SK-N-SH (cell line): ENCODE measurements at places on chromosomes 7 and 10. TPM values are rescaled to one million over a fixed set of nuclear protein-coding genes. Genes with fewer than 3 reads are reported as not detected.

PHYHIPL gene
- polyA plus RNA-seq = 0.44 and 1.6 TPM in 2 replicates

TUBB8 gene
- polyA plus RNA-seq = 0.06 and 0.13 TPM in 2 replicates

LRRTM3 gene
- not detected in 2 replicates for polyA plus RNA-seq

PDSS1 gene
- polyA plus RNA-seq = 14.9 and 18.5 TPM in 2 replicates

HGF gene
- polyA plus RNA-seq = 1.5 and 1.8 TPM in 2 replicates

DNA sequence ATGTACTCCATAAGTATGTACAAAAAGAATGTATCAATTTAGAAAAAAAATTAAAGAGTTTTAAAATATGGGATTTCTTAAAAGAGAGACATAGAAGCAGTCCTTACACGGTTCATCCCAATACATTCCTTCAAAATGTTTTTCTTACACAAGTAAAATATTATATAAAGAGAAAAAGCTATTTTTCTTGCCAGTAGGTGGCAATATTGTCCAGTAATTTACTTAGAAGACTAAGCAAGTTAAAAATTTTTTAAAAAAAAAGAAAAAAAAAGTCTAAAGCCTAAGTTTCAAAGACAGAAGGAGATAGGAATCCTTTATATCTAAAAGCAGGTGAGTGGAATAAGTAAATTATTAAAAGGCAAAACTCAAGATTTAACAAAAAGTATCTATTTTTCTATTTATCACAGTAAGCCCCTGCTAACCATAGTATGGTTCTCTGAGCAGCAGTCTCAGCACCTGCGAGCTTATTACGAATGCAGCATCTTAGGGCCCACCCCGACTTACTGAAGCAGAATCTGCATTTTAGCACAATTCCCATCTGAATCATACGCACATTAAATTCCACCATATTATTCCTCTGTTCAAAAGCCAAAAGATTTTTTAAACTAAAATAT, 240.6 kb downstream of the DGKI start:
- DNase-seq = no peak

DNA sequence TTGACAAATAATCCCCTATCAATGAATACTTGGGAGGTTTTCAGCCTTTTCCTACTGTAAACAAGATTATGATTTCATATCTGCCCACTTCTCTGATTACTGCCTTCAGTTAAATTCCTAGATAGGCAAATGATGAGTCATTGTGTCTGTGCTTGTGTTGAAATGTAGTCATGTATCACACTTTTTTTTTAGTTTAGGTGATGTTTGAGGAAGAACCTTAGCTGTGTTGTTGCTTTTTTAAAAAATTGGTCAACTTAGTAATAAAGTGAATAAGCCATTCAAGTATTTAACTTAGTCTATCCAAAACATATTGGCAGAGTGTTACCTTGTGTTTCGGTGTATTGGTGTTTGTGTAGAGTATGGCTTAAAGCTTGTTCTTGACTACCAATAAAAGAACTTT, 60.0 kb downstream of the WAC start:
- no peak for DNase-seq

DNA sequence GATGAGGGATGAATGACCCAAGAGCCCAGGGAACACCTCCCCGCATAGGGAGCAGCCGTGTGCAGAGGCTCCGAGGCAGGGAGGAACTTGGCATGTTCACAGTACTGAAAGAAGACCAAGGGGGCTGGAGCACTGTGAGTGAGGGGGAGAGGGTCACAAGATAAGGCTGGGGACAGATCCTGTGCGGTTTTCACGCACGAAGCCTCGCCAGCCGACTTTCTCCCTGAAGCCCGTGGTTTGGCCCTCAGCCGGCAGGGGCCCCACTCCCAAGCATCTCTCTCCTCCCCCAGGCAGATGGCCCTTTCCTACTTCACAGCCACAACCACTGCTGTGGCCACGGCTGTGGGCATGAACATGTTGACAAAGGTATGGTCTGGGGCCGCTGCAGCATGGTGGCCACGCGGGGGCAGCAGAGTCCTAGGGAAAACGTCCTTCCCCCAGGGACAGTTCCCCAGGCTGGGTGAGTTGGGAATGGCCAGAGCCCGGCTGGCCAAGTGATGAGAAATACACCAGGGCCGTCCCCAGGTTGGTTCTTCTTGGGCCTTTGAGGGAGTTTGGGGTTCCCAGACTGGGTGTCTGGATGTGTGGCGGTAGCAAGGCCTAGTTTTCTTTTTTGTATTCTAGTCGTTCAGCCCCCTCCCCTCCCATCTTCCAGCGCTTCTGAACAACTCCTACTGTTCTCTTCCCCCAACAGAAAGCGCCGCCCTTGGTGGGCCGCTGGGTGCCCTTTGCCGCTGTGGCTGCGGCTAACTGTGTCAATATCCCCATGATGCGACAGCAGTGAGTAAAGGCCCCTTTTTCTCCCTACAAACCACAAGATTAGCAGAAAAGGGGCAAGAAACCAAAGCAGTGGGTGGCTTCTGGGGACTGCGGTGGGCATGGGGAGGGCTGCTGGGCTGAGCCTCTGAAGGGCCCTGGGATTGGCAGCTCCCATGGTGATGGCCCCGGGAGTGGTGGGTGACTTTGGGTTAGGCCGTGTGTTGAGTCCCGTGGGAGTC, 14.4 kb upstream of the WBP1L start:
- peak; percentile 87 for DNase-seq

GRCh38 chr10:3774018-3774813, 10.8 kb downstream of the KLF6 start:
- DNase-seq = no peak

- no peak for DNase-seq
Observed at GRCh38 chr10:20977300-20977699, 80.2 kb upstream of the NEBL start.

DNA sequence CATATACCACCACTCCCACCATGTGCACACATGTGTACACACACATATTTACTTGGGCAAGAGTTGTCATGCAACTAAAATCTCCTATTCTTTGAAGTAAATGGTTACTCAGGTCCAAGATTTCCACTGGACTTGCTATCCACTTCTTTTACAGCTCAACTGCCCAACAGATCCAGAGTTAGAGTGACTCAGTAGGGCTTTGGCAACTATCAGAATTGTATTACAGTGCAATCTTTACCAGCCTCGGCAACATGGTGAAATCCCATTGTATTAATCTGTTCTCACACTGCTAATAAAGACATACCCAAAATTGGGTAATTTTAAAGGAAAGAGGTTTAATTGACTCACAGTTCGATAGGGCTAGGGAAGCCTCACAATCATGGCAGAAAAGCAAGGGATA, 51.9 kb upstream of the ABLIM1 start:
- no peak for DNase-seq

GRCh38 chr7:148318102-148318811, 272.3 kb upstream of the C7orf33 start:
- no peak for DNase-seq

DNA sequence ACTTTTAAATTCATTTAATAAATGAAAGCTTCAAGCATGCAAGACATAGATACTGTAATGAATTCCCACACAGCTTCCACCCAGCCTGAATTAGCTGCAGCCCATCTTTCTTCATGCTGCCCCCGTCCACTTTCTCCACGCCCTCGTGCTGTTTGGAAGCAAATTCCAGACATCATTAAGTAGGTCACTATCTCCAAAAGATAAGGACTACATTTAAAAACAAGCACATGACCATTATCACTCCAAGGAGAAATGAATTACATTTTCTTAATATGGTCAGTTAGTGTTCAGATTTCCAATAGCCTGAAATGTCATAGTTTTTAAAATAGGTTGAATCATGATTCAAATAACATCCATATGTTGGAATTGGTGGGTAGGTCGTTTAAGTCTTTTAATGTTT, 24.3 kb downstream of the LMTK2 start:
- DNase-seq = peak; percentile 39

DNA sequence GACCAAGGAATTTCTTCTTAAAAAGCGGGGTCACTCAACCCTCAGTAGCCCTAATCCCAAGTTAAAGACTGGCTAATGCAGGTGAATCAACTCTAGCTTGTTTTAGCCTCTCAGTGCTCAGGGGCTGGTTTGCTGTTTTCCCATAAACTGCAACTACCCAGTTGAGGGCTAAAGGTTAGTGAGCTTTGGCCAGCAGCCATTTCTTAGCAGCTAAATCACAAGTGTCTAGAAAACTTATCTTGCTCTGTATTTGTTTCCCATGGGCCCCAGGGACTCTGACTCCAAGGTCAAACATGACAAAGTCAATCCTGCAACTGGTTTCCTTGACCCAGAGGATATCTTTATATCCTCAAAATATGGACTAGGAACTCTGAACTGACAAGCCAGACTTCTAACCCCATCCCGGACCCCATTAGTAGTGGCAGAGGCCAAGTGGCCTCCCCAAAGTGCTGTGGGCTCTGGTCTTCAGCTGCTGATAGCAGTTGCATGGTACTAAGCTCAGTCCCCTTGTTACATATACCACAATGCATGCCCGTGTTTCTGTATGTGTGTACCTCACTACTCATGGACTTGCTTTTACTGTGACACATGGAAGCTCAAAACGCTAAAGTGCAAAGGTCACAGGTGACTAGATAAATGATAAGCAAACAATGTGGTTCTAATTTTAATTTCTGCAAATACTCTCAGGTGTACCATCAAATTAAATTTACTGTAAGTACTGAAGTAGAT, 793.0 kb upstream of the IGFBP3 start:
- DNase-seq = no peak

GRCh38 chr10:77457721-77458120, 179.9 kb downstream of the KCNMA1 start:
- no peak for DNase-seq

- DNase-seq = no peak
Observed at GRCh38 chr7:69272101-69272500, 326.2 kb upstream of the AUTS2 start.

GRCh38 chr10:784403-785088, 95.1 kb upstream of the DIP2C start:
- DNase-seq = peak; percentile 87

DNA sequence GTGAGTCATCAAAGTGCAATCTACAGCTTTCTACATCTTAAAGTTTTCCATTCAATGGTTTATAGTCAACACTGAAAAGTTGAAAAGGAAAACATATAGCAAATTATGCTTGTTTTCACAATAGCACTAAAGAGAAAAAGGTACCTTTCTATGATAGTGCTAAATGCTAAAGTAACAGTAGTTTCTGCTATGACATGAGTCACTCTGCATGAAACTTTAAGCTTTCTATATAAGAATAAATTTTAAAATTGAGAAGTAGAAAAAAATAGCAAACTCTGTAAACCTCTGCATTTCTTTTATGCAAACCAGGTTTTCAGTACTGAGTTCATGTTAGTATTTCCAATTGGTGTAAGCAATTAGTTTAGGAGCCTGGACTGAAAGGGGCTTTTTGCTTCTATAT, 31.2 kb upstream of the TMEM168 start:
- no peak for DNase-seq

- DNase-seq = no peak
Observed at GRCh38 chr7:14822481-14822854, 80.1 kb downstream of the DGKB start.

- DNase-seq = peak; percentile 58
Observed at GRCh38 chr7:73905360-73905759, 44.4 kb downstream of the TMEM270 start.

DNA sequence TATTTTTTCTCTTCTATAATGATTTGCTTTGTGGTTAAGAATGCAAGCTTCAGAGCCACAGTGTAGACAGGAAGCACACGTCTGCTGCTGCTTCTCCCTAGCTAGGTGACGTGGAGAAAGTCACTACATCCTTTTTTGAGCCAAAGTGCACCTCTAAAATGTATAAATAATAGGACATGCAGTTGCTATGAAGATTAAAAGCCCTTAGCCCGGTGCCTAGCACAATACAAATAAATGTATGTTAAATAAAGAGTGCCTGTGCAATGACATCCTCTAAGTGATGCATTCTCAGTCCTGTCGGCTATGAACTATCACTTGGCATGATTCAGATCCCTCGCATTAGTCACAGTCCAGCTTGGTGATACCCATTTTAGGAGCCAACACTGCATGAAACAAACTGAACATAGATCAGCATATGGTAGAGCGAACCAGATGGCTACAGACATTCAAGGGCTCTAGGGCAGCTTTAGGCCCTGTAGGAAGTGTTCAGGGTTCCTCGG, 4.8 kb upstream of the TRDMT1 start:
- DNase-seq = no peak

- DNase-seq = no peak
Observed at GRCh38 chr10:34305189-34305588, 509.9 kb downstream of the PARD3 start.

GRCh38 chr10:76882245-76882644, 755.4 kb downstream of the KCNMA1 start:
- no peak for DNase-seq
